ENCODE measurements at places on chromosomes 7 and 10.
A peak's percentile ranks its signal among the peaks of the same experiment; 100 is the strongest.

GRCh38 chr10:72065439-72066025 is 22.8 kb downstream of the SPOCK2 start:
- no peak for DNase-seq

GRCh38 chr10:125041856-125042506 is 100.1 kb downstream of the ZRANB1 start:
- no peak for DNase-seq

DNA sequence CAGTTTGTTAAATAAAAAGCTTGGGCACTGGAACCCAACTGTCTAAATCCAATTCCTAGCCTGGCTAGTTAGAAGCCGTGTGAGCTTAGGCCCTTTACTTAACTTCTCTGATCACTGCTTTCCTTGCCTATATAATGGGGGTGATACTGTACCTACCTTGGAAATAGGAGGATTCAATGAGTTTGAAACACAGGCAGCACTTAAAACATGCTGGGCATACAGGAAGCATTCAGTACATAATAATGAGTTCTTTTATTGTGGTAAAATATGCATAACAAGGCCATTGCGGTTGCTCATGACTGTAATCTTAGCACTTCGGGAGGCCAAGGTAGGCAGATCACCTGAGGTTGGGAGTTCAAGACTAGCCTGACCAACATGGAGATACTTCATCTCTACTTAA is 47.4 kb upstream of the SEPHS1 start:
- no peak for DNase-seq

DNA sequence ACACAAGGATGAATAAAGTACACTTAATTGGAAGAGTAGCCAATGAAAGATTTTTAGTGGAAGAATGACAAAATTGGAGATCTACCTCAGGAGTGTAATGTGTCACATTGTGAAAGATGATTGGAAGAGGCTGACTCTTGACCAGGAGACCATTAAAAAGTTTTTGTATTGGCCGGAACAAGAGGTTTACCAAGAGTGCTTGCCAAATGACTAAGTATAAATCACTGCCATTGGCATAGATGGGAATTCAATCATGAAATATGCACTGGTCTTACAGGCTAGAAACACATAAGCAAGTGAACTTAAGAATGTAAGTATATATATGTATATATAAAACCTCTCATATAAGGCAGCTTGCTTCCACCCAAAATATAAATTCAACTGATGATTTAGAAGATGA is 58.7 kb upstream of the TFEC start:
- no peak for DNase-seq

DNA sequence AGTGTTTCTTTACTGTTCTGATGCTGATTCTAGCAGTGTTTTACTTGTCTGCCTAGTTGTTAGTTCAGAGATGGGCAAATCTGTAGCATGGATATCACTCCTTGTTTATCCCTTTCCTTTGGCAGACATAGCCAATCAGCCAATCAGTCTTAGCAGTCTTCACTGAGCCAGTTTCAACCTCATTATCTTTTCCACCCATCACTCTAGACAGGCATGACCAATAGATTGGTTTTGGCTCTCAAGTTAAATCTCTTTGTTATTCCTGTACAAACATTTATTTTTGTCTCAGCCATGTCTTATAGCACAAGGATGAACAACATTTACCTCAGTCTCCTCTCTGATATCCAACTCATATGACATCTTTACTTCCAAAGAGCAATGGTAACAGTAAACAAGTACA is 109.5 kb downstream of the PRKG1 start:
- DNase-seq = no peak

DNA sequence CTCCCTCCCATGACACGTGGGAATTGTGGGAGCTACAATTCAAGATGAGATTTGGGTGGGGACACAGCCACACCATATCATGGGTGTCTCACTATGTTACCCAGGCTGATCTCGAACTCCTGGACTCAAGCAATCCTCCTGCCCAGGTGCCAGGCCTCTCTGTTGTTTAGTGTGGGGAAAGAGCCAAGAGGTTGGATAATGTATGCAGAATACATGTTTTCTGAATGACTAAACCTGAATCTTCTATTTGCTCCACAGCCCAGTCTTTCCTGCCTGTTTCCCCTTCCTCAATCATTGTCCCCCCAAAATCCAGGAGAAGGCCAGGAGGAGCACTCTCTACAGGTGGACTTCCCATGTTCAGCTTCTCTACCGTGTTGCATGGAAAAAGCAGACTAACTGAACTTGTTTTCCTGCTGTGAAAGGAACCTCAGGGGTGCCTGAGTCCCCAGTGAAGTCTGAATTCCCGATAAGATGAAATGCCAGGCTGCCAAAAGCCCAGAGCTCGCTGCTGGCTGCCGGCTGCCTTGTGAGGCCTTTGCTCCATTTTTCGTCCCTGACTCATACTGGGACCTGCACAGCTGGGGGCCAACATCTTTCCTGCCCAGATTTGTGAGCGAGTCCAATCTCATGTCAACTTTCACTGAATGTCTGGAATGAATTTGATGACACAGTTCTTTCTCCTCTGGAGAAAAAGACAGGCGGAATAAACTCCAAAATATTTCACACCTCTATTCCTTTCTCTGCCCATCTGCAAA is 588.0 kb downstream of the CALN1 start:
- DNase-seq = no peak

GRCh38 chr10:114458955-114459354 is 54.7 kb upstream of the AFAP1L2 start:
- peak; percentile 41 for DNase-seq

GRCh38 chr10:104257235-104257634 is 2.5 kb downstream of the GSTO1 start:
- DNase-seq = no peak

GRCh38 chr7:16241017-16241416 is 180.3 kb downstream of the CRPPA start:
- DNase-seq = no peak

DNA sequence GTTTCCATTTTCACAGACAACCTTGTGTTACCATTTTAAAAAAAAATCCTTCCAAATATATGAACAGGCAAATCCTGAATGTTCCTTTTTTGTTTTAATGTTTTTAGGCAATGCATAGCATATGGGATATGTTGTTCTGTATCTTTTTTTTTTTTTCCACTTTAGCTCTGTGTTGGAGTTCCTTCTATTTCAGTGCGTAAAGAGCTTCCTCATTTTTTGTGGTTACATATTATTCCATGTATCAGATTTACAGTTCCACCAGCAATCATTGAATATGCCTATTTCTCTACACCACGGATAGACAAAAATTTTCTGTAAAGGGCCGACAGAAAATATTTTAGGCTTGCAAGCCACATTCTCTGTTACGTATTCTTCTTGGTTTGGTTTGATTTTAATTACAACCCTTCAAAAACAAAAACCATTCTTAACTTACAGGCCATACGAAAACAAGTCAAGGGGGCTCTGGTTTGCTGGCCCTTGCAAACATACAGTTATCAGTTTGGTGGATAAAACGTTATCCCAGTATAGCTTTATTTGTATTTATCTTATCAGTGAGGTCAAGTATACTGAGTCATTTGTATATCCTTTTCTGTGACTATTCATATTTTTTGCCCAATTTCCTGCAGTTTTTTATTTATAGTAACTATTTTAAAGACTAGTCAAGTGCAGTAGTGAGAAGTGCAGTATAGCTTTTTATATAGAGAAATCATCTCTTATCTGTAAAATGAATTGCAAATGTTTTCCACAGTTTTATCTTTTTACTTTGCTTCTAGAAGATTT is 55.7 kb downstream of the RALA start:
- DNase-seq = no peak

DNA sequence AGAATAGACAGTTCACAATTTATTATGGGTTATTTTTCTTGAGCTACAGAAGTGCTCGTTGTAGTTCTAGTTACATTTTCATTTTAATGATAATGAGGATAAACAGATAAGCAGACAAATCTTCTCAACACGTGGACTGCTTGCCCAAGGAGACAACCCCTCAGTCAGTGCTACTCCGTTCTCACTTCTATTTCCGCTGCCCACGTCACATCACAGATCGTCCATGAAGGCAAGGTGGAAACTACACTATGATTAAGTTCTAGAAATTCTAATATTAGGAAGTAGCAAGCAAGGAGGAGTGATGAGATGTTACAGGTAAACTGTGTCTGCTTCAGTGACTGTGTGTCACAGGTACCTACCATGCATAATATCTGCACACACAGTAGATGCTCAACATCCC is 210.5 kb downstream of the CHCHD3 start:
- DNase-seq = no peak

GRCh38 chr10:77635402-77636227 is 2.0 kb downstream of the KCNMA1 start:
- DNase-seq = no peak

GRCh38 chr7:44461387-44461786 is 29.1 kb downstream of the NUDCD3 start:
- no peak for DNase-seq

- peak; percentile 54 for DNase-seq
These were observed 55.4 kb upstream of the LMTK2 start for GRCh38 chr7:98051118-98051744.

GRCh38 chr10:94129393-94130130 is 135.8 kb downstream of the PLCE1 start:
- DNase-seq = no peak

DNA sequence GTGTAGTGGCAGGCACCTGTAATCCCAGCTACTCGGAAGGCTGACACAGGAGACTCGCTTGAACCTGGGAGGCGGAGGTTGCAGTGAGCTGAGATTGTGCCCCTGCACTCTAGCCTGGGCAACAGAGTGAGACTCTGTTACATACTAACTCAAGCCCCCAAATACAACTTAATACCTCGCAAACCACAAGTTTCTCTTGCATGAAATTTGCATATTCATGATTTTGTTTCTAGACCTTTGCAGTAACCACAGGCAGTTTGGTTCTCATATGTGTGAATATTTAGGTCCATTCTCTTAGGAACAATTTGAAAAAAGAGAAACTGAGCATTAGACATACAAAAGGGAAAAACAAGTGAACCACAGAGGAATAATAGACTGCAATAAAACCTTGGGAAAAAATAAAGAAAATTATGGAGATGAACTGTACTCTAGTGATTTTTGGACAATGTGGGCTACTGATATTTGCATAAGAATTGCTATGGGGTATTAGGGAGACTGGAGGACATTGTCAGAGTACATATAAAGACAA is 77.0 kb downstream of the ZNF277 start:
- DNase-seq = no peak

- peak; percentile 1 for DNase-seq
These were observed 134.7 kb downstream of the ARL5B start for GRCh38 chr10:18793951-18794350.

DNA sequence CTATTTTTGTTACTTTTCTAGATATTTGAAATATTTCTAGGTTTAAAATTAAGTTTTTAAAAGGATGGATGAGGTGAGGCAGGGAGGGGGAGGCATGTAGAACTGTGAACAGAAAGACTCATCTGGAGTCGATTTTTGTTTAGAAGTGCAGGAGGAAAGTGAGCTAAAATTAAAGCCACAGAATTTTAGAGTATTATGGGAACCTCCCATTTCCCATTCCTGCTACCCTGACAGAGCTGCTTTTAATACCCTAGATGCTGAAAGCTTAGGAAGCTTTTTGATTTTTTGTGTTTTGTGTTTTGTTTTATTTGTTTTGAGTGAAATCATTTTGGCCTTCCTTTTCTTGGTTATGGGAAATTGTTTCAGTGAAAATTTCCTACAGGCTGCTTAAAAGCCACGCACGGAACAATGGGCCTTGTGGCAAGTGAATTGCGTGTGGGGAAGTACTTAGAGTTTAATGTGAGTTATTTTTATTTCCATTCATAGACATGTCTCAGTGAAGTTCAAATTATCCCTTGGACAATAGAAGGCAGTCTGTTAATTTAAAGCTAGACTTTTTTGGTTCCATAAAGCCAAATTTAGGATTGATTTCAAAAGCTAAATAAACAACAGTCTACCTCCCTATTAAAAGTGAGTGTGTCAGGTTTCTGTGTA is 102.0 kb upstream of the HDAC9 start:
- DNase-seq = no peak

DNA sequence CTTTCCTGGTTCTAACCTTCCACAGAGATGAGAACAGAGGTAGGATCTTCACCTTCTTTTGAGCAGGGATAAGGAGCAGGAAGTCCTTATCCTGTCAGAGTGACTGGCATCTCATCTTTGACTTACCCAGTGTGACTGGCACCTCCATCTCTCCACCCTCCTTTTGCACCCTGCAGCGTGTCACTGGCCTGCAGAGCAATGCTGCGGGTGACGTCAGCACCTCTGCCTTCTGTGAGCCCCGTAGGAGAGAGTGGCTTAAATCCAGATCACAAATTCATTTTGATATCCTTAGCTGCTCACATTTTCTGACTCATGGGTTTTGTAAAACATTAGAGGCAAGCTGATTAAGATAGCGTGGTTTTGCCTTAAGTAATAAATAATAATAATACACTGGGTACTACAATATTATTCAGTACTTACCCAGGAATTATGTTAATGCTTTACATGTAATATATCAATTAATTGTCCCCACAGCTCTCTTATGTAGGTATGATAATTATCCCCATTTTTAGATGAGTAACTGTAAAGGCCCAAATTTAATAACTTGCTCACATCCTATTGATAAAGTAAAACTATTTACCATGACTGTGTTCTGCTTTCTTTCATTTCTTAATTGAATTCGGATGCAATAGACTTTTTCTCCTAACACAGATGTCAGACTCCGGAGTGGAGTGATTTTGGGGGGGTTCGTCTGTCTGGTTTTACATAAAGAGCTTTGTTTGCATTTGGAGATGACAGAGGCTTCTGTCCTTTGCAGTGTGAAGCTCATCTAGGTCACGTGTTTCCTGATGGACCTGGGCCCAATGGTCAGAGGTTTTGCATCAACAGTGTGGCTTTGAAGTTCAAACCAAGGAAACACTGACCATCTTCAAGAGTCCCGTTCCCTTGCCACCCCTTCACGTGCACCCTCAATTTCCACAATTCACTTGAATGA is 24.9 kb downstream of the MSRB2 start:
- peak; percentile 37 for DNase-seq

DNA sequence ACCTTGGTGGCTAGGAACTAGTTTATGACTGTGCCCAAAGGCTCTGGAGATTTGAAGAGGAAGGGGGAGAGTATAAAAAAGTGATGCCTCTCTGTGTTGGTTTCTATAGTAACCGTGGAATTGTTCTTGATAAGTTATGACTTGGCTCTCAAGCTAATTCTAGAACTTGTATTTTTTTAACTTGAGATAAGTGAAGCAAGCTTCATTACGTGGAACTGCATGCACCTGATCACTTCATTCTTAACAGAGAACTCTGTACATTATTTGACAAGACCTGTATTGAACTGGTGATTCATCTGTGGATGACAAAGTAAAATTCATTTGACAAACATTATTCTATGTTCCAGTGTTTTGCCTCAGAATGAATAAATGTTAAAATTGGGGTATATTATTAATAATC is 1452.2 kb downstream of the REEP3 start:
- DNase-seq = no peak

All from SK-N-DZ (cell line).